Fibroblast of the conjunctiva (primary cell): ENCODE measurements at places on chromosomes 7 and 10.

DNA sequence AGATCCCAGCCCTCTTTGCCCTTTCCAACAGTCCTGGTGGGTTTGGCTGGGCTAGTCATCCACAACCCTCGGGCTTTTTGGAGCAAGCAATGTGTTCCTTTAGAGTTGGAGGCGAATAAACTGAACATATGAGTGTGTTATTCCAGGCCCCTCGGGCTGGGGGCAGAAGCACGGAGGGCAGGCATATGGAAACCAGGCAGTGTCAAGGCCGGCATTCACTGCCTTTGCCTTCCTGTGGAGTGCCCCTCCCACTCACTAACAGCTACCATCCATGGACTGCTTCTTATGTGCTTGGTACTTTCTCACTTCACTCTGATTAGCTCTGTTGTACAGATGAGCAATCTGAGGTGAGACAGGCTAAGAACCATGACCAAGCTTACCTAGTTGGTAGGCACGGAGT lies 53.9 kb upstream of the EFCAB10 start:
- DNase-seq: no peak

- no peak for DNase-seq
Measured at GRCh38 chr10:52631648-52632047, 140.9 kb downstream of the MBL2 start.

- DNase-seq: no peak
Measured at GRCh38 chr10:30558411-30558810, 71.1 kb downstream of the LYZL2 start.

DNA sequence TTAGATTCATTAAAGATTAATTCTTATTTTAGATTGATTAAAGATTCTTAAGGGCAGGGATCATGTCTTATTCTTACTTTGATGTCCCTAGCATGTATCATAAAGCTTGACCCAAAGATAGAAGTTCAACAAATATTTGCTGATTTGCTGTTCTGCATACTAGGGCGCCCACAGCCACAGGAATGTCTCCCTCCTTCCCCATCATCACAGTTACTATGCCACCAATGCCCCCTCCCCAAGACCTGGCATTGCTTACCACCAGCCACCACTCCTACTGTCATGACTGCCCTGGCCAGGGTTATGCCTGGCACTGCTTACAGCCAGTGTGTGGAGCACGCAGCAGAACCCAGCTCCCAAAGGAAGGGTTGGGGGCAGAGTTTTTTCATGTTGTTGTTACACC lies 86.7 kb upstream of the AGK start:
- no peak for DNase-seq

- no peak for DNase-seq
Measured at GRCh38 chr7:29196971-29197595, 2.5 kb downstream of the CHN2 start.

DNA sequence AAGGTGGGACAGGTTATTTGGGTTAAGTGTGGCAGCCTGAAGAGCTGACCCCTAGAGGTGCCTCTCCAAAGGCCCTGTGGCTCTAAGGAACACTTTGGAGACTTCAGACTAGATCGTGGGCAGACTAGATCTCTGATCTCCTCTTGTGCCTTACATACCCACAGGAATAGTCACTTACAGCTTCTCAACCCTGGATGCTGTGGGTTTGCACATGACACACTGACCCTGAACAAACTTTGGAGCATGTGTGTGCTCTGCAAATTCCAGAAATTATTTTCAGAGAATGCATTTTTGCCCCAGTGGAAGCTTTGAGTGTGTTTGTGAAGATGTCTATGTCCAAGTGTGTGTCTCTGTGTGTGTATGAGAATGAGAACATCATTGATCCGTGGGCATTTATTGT lies 119.6 kb downstream of the EMX2 start:
- no peak for DNase-seq

GRCh38 chr7:148704189-148704588 lies 5.5 kb downstream of the CUL1 start:
- no peak for DNase-seq

DNA sequence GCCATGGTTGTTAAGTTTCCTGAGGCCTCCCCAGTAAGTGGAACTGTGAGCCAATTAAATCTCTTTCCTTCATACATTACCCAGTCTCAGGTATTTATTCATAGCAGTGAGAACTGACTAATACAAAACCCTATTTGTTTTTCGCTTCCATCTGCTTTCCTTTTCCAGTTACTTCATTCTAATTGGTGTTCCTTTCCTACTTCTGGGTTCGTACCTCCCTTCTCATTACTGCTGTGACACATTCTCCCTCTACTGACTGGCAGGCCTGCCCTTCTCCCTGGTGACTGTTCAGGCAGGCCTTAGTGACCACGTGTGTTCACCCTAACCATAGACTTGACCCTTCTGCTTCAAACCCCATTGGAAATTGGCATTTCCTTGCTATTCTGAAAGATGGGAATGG lies 37.7 kb downstream of the MTURN start:
- DNase-seq: no peak

- no peak for DNase-seq
Measured at GRCh38 chr7:129950933-129951225, 1.9 kb downstream of the UBE2H start.

DNA sequence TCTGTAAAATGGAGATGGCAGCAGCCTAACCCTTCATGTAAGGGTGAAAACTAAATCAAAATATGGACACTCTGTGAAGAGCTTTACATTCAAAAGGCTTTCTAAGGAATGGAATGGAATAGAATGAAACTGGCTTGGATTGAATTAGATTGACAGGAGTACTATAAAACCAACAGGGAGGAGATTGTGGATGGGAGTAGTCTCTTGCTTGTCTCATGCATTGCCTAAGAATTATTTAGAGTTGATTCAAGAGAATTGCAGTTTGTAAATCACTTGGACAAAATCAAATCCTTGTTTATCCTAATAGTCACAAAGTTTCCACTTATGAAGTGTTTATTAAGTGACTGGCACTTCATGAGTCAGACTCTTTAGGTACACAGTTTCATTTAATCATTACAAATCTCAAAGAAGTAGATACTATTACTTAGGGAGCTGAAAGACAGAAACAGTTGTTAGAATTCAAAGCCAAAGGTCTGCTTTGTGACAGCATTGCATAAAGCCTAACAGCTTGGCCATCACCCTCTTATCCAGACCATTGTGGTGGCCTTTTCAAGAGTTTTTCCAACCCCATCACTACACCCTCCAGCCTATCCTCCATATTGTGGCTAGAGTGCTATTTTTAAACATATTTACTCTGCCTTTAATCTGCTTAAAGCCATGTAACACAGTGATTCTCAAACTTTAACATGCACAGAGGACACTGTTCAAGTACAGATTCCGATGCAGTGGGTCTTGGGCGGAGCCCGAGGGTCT lies 91.9 kb upstream of the GHITM start:
- DNase-seq: no peak

DNA sequence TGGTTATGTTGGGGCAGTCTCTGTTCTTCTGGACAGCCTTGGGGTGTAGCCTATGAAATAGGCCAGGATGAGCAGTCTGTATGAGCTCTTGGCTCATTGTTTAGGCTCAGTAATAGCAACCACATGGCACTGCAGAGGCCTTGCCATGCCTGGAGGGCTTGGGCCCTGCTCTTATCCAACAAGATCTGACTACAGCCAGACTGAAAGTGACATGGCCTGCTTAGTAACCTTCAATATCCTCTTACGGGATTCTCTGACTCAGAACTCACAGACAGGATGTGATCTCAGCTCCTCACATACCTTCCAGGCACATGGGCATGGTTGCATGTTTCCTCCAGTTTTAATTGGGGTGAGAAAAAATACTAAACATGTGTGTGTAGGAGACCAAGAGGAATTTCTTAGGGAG lies 289.3 kb downstream of the PTEN start:
- DNase-seq: peak; percentile 92

DNA sequence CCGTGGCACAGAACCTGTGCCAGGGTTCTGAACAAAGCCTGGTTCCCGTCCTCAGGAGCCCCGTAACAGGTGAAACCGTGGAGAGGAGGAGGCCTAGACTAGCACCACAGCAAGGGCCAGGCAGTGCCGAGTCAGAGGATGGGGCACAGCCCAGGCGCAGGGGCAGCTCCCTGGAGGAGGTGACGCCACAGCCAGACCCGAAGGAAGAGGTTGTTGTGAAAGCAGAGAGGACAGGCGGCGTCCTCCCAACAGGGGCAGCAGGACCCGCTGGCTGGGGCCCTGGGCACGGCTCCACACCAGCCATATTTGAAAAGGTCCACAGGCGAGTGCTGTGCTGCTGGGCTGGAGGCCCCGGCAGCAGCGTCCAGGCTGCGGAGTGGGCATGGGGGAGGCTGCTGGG lies 25.7 kb downstream of the DAGLB start:
- DNase-seq: no peak

DNA sequence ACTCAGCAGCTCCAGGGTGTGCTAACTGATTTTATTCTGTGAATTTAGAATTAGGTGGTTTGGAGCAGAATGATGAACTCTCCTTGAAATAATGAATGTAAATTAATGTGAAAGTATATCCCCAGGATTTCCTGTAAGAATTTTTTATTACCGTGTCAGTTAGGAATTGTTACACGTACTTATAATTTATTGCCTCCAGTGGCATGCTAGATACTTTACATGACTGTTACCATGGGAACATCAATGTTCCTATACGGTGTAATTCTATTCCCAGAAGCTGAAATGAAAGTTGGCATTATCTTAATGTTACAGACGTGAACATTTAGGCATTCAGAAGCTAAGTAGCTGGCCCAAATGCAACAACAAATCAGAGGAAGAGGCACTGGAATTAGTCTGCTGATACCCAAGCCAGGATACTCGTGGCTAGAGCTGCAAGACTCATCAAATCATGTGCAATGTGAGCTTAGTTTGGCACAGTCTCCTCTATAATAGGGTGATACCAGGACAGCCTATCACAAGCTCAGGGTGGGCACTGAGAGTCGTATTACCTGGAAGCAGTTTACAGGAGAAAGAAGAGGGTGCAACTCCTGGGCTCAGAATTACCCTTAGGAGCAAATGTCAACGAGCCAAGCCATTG lies 30.0 kb upstream of the PRKAR2B start:
- peak; percentile 12 for DNase-seq

DNA sequence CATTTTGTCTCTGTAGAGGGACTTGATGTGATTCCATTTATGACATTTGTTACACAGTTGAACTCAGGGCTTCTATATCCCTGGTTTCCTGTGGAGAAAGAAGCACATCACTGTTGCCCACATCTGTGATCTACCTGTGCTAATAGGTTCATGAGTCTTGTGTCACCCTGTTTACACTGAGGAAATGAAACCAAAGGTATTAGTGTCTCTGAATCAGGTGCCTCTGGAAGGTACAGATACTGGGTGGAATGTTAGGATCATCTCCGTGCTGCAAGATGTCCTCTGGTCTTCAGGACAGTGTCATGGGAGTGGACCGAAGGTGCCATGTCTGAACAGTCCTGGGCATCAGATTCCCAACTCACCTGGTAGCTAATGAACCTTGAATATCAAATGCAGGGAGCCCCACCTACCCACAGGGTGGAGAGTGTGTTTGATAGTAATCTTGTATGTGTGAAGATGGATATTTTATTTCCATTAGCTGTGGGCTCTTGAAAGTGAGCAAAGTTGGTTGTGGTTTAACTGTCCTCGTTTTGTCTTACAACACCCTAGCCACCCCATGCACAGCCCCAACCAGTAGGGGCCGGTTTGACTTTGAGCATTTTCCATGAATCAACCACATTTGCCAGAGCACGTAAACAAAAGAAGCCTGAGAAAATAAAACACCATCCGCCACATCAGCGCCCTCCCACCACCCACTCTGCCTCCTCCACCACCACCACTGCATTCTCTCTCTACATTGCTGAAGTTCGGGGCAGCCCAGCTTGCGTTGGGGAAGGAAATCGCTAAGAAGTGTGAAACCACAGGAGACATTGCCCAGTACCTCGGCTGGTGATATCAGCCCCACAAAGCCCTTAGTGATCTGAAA lies 40.7 kb downstream of the TARP start:
- no peak for DNase-seq

DNA sequence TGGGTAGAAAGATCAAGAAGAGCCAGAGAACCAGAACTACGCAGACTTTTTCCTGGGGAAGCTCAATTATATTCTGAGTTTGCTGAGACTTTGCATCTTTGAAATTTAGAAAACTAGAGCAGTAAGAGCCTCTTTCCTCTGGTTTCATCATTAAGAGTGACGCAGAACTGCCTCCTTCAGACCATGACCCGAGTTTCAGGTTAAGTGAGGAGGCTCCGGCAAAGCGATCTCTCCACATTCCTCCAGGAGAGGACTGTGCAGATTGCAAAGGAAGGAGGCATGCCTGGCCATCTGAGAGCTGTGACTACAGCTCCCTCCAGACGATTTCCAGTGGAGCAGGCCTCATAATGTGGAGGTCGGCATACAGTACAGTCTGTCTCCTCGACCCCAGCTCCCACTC lies 115.8 kb upstream of the LANCL2 start:
- no peak for DNase-seq

GRCh38 chr10:97159646-97160305 lies 26.0 kb downstream of the SLIT1 start:
- DNase-seq: no peak

GRCh38 chr10:75394221-75394620 lies 7.3 kb downstream of the ZNF503 start:
- DNase-seq: no peak

- no peak for DNase-seq
Measured at GRCh38 chr10:3648170-3648569, 136.8 kb downstream of the KLF6 start.

DNA sequence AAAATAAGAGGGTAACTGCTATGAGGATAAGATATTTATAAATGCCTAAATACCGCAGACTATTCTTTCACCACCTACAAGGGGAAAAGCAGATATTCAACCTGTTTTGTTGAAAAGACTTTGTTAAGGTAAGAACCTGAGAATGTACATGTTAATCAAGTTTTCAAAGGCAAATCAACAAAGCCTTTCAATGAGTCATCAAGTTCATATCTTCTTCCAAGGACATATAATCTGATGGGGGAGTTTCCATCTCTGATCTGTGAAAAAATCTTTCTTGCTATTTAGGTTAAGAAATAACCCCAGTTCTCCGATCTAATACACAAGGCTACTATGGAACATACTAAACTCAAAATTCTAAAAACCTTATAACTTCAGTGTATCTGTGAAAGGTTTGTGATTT lies 40.0 kb upstream of the ANLN start:
- DNase-seq: no peak

GRCh38 chr10:110919971-110920881 lies 822 bp downstream of the SHOC2 start:
- DNase-seq: no peak

GRCh38 chr10:4781955-4782354 lies 44.1 kb upstream of the AKR1E2 start:
- no peak for DNase-seq

- no peak for DNase-seq
Measured at GRCh38 chr7:135709508-135709907, 18.5 kb downstream of the SLC13A4 start.

- DNase-seq: no peak
Measured at GRCh38 chr10:77333610-77334340, 303.8 kb downstream of the KCNMA1 start.

DNA sequence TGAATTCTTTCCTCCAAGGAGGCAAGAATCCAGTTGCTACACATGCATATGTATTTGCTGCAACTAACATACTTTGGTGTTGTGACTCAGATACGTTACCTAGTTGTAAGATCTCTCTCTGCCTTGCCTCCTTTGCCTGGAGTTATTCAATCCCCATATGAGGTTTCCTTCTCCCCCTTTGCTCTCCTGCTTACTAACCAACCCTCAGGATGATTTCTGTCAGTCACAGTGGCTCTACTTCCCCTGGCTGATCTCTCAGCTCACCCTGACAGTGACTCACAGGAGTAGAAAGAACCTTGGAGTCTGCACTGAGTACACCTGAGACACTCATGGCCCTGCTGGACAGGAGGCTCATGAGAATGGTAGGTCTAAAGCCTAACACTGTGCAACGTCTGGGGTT lies 92.0 kb downstream of the TMEM106B start:
- no peak for DNase-seq

GRCh38 chr10:788796-789748 lies 99.6 kb upstream of the DIP2C start:
- peak; percentile 22 for DNase-seq
